ENCODE measurements at places on chromosomes 3 and 15. TPM values are rescaled to one million over a fixed set of nuclear protein-coding genes. Genes with fewer than 3 reads are reported as not detected.
A peak's percentile ranks its signal among the peaks of the same experiment; 100 is the strongest.

The SLC22A14 gene
- not detected for total RNA-seq

The ZBTB47 gene
- 34.3 TPM for total RNA-seq

The TEX55 gene
- not detected for total RNA-seq

The SATB1 gene
- 82.1 TPM for total RNA-seq

The GP5 gene
- total RNA-seq: 0.24 TPM

The CLK3 gene
- total RNA-seq: 80.6 TPM

The TRPC1 gene
- 59.4 TPM for total RNA-seq

DNA sequence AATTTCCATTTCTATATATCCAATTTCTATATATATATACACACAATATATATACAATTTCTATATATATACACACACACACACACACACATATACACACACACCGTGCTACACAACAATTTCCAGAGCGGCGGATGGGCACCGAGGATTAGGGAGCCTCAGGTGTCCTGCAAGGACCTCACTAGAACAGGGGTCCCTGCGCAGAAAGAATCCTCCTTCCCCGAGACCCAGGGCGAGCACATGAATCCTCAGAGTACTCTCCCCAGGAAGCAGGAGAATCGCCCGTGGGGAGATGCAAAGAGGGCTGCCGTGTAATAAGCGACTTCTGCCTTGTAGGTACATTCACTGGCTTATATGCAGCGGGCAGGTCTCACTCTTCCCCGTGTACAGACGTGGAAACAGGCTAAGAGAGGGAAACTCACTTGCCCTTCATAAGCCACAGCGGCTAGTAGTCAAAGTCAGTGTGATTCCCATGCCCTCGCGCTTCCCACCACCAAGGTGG lies 467 bp downstream of the PIF1 start:
- H3K36me3 ChIP-seq: no peaks in the 10 kb centered on the region
- no peaks in the 10 kb centered on the region for H3K27me3 ChIP-seq
- H3K4me1 ChIP-seq: no peaks in the 10 kb centered on the region
- DNase-seq: no peak

- H3K36me3 ChIP-seq: no peaks in the 10 kb centered on the region
- H3K4me3 ChIP-seq: no peak overlapping the region
- H3K27ac ChIP-seq: no peak overlapping the region
- H3K27me3 ChIP-seq: no peaks in the 10 kb centered on the region
- no peak for DNase-seq
Measured at GRCh38 chr3:182906036-182906435, 74.3 kb downstream of the DCUN1D1 start.

DNA sequence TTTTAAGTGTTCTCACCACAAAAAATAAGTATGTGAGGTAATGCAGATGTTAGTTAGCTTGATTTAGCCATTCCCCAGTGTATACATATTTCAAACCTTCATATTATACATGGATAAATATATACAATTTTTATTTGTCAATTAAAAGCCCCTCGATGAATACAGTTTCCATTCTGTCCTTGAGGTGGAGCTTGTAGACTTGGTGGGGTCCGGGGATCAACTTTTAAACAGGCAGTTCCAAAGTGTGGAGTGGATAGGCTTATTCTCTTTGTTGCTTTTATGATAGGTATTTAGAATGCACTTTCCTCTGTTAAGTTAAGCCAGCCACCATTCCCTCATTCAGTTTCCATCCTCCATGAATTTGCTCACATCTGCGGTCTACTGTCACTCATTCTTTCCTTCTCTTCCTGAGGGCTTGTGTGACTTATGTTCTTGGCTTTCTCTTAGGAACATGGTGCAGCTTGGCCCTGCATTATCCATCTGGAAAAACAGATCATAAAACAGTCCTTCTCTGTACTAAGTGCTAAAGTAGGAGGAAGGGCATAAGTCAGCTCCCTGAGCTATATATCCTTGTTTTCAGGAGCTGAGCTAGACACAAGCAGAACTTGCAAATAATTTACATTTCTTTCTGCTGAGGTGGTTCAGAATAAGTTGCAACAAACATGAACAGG lies 149.1 kb downstream of the NFKBIZ start:
- DNase-seq: peak; percentile 59
- H3K27me3 ChIP-seq: no peaks in the 10 kb centered on the region
- peak overlapping the region; percentile 64 for H3K27ac ChIP-seq
- H3K4me3 ChIP-seq: no peak overlapping the region
- no peaks in the 10 kb centered on the region for H3K36me3 ChIP-seq

DNA sequence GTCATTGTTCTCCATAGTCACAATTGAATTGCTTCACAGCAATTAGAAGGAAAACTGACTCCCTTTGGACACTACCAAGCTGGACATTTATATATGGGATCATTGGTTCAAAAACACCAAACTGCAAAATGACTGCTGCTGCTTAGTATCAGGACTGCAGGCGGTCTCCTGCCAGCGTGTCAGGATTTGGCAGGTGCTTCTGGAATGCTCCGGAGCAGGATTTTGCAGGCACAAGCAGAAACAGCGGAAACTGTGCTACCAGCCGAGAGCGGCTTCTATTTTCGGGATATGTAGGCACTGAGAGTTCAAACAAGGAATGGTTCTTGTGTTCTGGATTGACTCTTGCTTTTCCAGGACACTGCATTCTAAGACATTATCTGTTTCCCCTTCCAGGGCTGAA lies 95.5 kb downstream of the SSR3 start:
- H3K36me3 ChIP-seq: no peaks in the 10 kb centered on the region
- no peaks in the 10 kb centered on the region for H3K4me1 ChIP-seq
- no peaks in the 10 kb centered on the region for H3K27me3 ChIP-seq
- no peak for DNase-seq

DNA sequence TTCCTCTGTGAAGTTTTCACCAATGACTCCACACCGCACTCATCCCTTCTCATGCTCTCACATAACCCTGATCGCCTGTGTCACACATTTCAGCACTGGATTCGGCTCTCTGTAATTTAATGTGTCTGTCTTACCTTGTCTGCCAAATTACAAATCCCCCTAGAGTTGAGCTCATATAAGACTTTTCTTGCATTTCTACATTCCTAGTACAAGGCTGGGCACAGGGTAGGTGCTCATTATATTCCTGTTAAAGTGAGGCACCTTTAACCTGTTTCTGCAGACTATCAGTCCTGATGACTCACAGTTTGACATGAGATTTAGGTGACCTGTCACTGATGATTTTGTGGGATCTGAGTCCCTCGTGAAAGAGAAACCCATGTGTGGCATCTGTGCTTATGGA lies 22.6 kb downstream of the TGM5 start:
- no peaks in the 10 kb centered on the region for H3K36me3 ChIP-seq
- H3K27me3 ChIP-seq: no peaks in the 10 kb centered on the region
- DNase-seq: no peak
- H3K4me1 ChIP-seq: no peaks in the 10 kb centered on the region
- no peak overlapping the region for H3K27ac ChIP-seq
- H3K4me3 ChIP-seq: no peak overlapping the region

GRCh38 chr15:90232196-90232595 lies 1.5 kb downstream of the CIB1 start:
- H3K4me1 ChIP-seq: no peaks in the 10 kb centered on the region
- no peaks in the 10 kb centered on the region for H3K36me3 ChIP-seq
- no peak overlapping the region for H3K4me3 ChIP-seq
- H3K27me3 ChIP-seq: no peaks in the 10 kb centered on the region
- no peak overlapping the region for H3K27ac ChIP-seq

- no peak overlapping the region for H3K4me3 ChIP-seq
- H3K27ac ChIP-seq: no peak overlapping the region
- no peak for DNase-seq
- no peaks in the 10 kb centered on the region for H3K36me3 ChIP-seq
Measured at GRCh38 chr3:171548917-171549316, 88.7 kb upstream of the TNIK start.

DNA sequence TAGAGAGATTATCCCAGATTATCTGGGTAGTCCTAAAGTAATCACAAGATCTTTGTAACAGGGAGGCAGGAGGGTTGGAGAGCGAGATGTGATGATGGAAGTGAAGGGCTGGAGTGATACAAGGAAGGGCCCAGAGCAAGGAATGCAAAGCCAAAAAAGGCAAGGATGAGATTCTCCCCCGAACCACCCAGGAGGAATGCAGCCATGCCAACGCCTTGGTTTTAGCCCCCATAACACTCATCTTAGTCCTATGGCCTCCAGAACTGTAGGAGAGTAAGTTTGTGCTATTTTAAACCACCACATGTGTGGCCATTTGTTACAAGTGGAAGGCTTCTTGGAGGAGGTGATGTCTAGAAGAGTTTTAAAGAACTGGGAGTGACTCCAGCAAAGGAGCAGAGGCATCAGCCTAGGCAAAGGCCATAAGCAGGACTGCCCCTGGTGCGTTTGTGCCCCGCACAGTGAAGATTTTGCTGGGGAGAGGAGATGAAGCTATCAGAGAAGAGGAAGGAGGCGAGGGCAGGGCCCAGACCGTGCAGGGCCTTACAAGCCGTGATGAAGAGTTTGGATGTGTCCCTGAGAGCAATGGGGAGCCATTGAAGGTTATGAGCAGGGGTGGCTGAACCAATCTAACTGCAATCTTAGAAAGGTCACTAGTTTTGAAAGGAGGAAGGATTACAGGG lies 25.3 kb upstream of the CORO2B start:
- no peaks in the 10 kb centered on the region for H3K4me1 ChIP-seq
- H3K27ac ChIP-seq: no peak overlapping the region
- H3K36me3 ChIP-seq: no peaks in the 10 kb centered on the region
- H3K4me3 ChIP-seq: no peak overlapping the region
- DNase-seq: no peak
- no peaks in the 10 kb centered on the region for H3K27me3 ChIP-seq

DNA sequence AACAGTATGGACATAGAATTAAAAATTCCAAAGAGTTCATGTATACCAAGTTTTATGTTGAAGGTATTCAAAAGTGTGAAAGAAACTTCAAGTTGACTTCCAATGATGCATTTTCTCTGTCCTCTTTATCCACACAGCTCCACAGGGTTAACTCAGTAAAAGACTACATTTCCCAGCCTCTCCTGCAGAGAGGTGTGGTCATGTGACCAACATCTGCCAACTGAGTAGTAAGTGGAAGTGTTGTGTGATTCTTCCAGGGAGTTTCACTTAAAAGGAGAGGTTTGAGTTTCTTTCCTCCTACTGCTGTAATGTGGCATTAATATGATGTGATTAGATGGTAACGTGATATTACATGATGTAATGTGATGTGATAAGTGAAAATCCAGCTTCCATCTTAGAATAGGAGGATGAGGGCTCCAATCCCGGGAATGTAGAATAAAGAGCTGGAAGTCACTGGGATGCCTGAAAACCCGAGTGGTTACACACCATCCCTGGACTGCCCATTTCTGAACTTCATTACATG lies 280.6 kb downstream of the ARRDC4 start:
- H3K4me1 ChIP-seq: no peaks in the 10 kb centered on the region
- H3K4me3 ChIP-seq: no peak overlapping the region
- DNase-seq: no peak
- no peaks in the 10 kb centered on the region for H3K27me3 ChIP-seq
- no peaks in the 10 kb centered on the region for H3K36me3 ChIP-seq

DNA sequence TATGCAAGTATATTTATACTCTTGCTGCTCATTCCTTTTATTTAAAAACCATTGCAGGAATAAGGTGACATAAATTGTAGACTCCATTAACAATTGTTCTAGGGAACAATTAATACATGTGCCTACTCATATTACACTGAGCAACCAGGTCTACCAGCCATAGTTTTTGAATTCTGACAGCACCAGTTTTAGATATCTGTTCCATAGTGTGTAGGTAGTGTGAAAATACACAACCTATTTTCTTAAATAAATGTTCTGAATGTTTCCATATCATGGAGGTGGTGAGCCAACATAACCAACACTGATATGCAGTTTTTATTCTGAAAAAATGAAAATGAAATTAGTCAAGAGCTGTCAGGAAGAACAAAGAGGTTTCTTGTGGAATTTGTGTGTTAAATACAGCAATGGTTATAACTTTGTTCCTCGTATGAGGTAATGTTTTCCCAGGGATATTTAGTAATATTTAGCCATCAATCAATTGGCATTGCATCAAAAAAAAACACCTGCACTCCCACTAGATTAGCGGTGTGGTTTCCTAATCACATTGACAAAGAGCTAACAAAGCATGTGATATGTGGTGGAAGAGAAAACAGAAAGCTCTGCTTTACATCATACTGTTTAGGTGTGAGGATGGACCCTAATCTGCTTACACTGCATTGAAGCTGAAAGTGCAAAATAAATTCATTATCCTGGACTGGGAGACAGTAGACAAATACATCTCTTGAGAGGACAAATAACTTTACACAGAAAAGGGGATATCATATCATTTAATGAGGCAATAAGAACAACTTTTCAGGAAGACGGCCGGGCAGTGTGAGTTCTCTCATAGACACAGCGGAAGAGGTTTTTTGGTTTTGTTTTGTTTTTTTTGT lies 369.5 kb upstream of the THBS1 start:
- no peaks in the 10 kb centered on the region for H3K4me1 ChIP-seq
- no peak overlapping the region for H3K27ac ChIP-seq
- no peak for DNase-seq
- H3K36me3 ChIP-seq: no peaks in the 10 kb centered on the region
- no peak overlapping the region for H3K4me3 ChIP-seq

DNA sequence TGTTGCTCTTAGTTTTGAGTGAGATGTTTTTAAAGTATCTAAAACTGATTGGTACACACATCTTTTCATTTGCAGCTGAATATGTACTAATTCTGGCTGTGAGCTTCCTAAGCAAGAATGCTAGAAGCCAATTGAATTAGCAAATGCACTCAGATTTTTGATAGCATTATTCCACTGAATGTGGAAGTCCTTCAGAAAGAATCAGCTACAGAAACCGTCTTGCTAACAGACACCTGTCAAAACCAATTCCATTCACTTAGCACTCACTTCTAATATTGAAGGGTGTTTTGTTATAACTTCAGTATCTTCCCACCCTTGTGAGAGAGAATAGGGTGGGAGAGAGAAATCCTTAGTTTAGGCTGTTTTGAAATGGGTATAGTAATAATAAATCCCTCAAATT lies 317.7 kb downstream of the IL5RA start:
- no peaks in the 10 kb centered on the region for H3K4me1 ChIP-seq
- H3K36me3 ChIP-seq: no peaks in the 10 kb centered on the region
- no peak for DNase-seq
- H3K4me3 ChIP-seq: no peak overlapping the region
- H3K27me3 ChIP-seq: no peaks in the 10 kb centered on the region

GRCh38 chr3:183264268-183264667 lies 11.2 kb downstream of the B3GNT5 start:
- H3K4me3 ChIP-seq: no peak overlapping the region
- no peaks in the 10 kb centered on the region for H3K27me3 ChIP-seq
- H3K27ac ChIP-seq: peak overlapping the region; percentile 77
- DNase-seq: no peak

- H3K4me3 ChIP-seq: no peak overlapping the region
- H3K27ac ChIP-seq: no peak overlapping the region
Measured at GRCh38 chr15:70907784-70908471, 15.3 kb downstream of the LRRC49 start.

Measured in uterus (tissue), 4 donors.